ENCODE measurements at places on chromosomes 16 and 17. TPM values are rescaled to one million over a fixed set of nuclear protein-coding genes. Genes with fewer than 3 reads are reported as not detected.
A peak's percentile ranks its signal among the peaks of the same experiment; 100 is the strongest.

DNA sequence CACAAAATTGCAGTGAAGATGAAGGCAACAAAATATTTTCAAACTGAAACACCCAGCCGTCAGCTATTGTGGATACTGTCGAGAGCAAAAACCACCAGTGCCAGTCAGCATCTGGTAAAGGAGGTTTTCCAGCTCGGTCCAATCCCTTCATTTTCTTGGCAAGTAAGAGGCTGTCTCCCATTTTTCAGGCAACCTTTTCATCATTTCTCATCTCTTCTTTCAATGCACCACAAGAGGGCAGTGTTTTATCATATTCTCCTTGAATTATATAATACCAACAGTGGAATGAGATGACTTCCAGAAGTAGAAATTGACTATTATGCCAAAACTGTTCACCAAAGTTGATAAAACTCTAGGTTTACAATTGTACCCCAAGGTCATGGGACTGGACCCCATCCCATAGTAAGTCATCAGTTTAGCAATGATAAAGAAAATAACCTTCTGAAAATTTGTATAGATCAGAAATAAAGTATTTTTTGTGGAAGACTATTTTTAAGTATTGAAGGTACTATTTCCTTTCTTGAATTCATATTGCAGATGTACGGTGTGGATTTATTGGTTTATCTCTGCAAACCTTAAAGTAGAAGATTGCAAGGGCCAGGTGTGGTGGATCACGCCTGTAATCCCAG lies 16.8 kb downstream of the NQO1 start:
- no peak overlapping the region for H3K27ac ChIP-seq
- DNase-seq: peak; percentile 81
- peaks cover 65% of the 10 kb centered on the region for H3K36me3 ChIP-seq
- no peaks in the 10 kb centered on the region for H3K27me3 ChIP-seq
- peaks cover 16% of the 10 kb centered on the region for H3K4me1 ChIP-seq
- no peak overlapping the region for H3K4me3 ChIP-seq

DNA sequence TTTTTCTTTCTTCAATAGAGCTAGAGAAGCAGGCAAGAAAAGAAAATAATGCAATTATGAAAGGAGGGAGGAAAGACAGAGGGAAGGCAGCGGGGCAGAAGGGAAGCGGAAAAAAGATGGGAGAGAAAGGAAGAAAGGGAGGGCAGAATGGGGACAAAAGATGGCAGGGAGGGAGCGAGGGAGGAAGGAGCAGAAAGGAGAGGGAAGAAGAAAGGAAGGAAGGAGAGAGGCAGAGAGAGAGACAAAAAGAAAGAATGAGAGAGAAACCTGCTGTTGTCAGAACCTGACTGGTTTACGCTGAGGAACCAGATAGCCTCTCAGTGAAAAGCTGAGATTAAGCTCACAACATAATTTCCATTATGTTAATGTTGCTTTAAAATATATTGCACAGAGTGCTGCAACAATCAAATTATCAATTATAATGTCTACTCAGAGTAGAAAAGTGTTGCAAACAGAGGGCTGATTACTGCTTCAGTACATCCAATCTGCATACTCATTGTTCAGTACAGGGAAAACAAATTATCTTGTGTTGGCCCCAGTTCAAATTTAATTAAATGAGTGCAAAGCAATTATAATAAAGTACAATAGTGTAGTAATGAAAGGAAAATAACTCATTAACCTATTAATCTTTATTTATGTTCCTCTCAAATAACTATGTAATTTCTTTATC lies 32.0 kb upstream of the TOX3 start:
- no peak overlapping the region for H3K27ac ChIP-seq
- no peaks in the 10 kb centered on the region for H3K4me1 ChIP-seq
- no peak overlapping the region for H3K4me3 ChIP-seq
- H3K36me3 ChIP-seq: no peaks in the 10 kb centered on the region

GRCh38 chr16:27154705-27155521 lies 48.4 kb upstream of the KDM8 start:
- H3K27ac ChIP-seq: no peak overlapping the region
- H3K4me1 ChIP-seq: no peaks in the 10 kb centered on the region
- peak; percentile 48 for DNase-seq
- no peaks in the 10 kb centered on the region for H3K27me3 ChIP-seq
- H3K4me3 ChIP-seq: no peak overlapping the region

- peaks cover 22% of the 10 kb centered on the region for H3K36me3 ChIP-seq
- no peak overlapping the region for H3K27ac ChIP-seq
- no peaks in the 10 kb centered on the region for H3K27me3 ChIP-seq
- H3K4me3 ChIP-seq: no peak overlapping the region
These were observed 114.5 kb upstream of the CHMP6 start for GRCh38 chr17:80876950-80877728.

GRCh38 chr16:63216696-63217423 lies 1180.6 kb upstream of the CDH8 start:
- H3K27me3 ChIP-seq: no peaks in the 10 kb centered on the region
- no peaks in the 10 kb centered on the region for H3K36me3 ChIP-seq
- no peak overlapping the region for H3K4me3 ChIP-seq
- DNase-seq: no peak

The ZC3H18 gene
- total RNA-seq: 34.4 TPM

DNA sequence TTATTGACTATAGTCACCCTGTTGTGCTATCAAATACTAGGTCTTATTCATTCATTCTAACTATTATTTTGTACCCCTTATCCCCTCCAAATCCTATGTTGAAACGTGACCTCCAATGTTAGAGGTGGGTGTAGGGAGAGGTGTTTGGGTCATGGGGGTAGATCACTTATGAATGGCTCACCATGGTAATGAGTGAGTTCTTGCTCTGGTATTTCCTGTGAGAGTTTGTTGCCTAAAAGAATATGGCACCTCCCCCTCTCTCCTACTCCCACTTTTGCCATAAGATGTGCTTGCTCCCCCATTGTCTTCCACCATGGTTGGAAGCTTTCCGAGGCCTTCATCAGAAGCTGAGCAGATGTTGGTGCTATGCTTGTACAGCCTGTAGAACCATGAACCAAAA lies 59.3 kb upstream of the BRD7 start:
- no peaks in the 10 kb centered on the region for H3K4me1 ChIP-seq
- H3K4me3 ChIP-seq: no peak overlapping the region

- H3K27me3 ChIP-seq: peaks cover 41% of the 10 kb centered on the region
- no peak overlapping the region for H3K4me3 ChIP-seq
- no peaks in the 10 kb centered on the region for H3K4me1 ChIP-seq
- no peak overlapping the region for H3K27ac ChIP-seq
These were observed 117.1 kb upstream of the MYOCD start for GRCh38 chr17:12548558-12548957.

DNA sequence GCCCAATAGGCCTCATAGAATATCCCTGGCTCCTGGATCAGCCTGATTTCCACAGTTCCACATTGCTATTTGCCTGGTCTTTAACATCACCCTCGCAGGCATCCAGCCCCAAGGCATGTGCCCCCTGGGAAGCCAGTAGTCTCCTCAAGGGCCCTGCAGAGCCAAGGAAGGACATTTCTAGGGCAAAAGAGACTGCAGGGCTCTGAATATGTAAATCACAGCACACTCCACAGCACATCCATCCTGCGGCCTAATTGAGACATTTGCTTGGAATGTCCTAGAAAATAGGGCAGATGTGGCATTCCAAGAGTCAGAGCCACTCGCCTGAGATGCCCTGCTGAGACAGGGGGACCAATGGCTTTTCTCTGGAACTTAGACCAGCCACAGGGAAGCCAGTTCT lies 11.4 kb upstream of the C16orf78 start:
- H3K36me3 ChIP-seq: no peaks in the 10 kb centered on the region
- no peaks in the 10 kb centered on the region for H3K4me1 ChIP-seq
- no peak overlapping the region for H3K4me3 ChIP-seq

GRCh38 chr17:64240741-64241347 lies 22.2 kb downstream of the TEX2 start:
- H3K4me1 ChIP-seq: peaks cover 52% of the 10 kb centered on the region
- no peak overlapping the region for H3K4me3 ChIP-seq
- DNase-seq: peak; percentile 64
- peak overlapping the region; percentile 76 for H3K27ac ChIP-seq
- peaks cover 17% of the 10 kb centered on the region for H3K36me3 ChIP-seq
- H3K27me3 ChIP-seq: no peaks in the 10 kb centered on the region

All from MCF 10A (cell line).